ENCODE measurements at places on chromosomes 4 and X.
A peak's percentile ranks its signal among the peaks of the same experiment; 100 is the strongest.

DNA sequence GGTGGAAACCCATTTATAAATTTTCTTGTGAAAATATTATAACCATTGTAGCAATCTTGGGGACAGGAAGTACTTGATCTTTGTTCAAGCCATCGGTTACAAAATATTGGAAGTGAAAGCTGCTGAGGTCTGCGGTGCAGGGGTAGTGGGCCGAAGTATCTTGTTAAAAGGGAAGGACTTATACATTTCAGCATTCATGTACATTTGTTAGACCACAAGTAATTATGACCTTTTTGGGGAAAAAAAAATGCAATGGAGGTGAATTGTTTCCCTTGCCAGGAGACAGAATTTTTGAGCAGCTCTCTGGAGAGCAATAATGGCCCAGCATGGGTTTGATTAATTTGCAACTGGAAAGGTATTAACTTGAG lies 121.3 kb downstream of the EGF start:
- no peak for DNase-seq

- DNase-seq = no peak
Observed at GRCh38 chr4:152278505-152279233, 257.2 kb downstream of the FBXW7 start.

- DNase-seq = no peak
Observed at GRCh38 chr4:83413676-83414075, 41.9 kb downstream of the HELQ start.

- DNase-seq = no peak
Observed at GRCh38 chr4:124686279-124686678, 26.3 kb downstream of the ANKRD50 start.

DNA sequence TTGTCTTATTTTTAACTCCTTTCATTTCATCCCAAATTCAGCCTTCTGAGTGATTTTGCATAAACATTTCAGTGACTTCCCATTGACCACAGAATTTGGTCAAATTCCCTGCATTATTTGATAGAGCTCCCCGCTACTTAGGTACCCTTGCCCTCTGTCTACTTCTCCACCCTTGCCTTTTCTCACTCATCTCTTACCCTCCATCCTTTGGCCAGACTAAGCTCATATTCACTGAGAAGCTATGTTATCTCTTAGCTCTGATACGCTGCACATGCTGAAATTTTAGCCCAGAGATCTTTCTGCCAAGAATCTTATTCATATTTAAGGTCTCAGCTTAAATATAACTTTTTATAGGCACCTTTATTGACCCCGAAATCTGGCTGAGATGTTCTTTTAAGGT lies 1031.9 kb downstream of the ADGRL3 start:
- no peak for DNase-seq

- no peak for DNase-seq
Observed at GRCh38 chr4:36758312-36759178, 477.1 kb downstream of the DTHD1 start.

DNA sequence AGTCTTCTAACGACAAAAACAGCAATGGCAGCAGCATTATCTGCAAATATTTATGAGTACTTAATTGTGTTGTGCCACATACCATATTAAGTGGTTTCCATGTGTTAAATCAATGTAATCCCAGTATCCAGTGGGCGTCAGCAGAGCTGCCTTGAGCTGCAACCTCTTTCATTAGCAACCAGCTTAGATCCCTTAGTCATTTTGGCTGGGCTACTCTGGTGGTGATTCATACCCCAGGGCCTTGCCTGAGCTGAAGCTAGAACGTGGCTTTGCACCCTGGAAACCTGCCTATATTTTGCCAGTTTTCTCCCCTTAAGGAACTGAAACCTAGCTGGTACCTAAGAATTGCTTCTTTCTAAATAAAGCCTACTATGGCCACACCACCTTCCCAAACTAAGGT lies 474.3 kb upstream of the FTHL17 start:
- no peak for DNase-seq

- no peak for DNase-seq
Observed at GRCh38 chr4:52864793-52865192, 2.7 kb downstream of the RASL11B start.

- DNase-seq = no peak
Observed at GRCh38 chrX:136689436-136689835, 41.5 kb downstream of the CD40LG start.

DNA sequence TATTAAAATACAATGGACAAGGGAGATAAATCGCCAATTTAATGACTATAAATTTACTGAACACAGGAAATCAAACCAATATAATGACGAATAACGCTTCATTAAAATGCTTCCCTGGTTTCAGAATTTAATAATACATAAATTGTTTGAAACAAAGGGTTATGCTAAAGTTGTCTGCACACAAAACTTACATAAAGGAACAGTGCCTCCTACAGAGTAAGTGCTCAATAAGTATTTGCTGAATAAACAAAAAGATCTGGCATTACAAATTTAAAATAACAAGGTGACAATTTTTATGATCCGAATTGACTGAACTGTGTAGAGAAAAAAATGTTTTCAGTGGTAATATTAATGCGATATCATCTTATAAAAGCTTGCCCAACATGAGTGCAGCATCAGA lies 69.6 kb downstream of the NOCT start:
- no peak for DNase-seq

DNA sequence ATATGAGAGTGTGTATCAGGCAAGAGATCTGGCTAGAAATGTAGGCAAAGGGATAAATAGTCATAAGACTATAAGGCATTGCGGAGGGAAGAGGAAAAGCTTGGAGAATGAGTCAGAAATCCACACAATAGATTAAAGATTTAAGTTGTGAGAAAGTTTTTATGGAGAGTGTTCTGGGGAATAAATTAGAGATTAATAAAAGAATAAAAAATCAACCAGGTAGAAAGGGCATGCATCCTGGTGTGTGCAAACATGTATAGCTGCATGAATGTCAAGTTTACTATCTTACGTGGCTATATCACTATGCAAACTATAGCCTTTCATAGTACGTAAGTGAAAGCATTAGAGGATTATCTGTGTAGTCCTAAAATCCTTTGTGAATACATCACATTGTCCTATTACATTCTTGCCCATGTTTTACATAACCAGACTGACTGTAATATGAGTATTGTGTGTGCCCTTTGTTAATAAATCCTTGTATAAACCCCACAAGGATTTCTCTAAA lies 36.9 kb downstream of the SNCA start:
- DNase-seq = no peak

DNA sequence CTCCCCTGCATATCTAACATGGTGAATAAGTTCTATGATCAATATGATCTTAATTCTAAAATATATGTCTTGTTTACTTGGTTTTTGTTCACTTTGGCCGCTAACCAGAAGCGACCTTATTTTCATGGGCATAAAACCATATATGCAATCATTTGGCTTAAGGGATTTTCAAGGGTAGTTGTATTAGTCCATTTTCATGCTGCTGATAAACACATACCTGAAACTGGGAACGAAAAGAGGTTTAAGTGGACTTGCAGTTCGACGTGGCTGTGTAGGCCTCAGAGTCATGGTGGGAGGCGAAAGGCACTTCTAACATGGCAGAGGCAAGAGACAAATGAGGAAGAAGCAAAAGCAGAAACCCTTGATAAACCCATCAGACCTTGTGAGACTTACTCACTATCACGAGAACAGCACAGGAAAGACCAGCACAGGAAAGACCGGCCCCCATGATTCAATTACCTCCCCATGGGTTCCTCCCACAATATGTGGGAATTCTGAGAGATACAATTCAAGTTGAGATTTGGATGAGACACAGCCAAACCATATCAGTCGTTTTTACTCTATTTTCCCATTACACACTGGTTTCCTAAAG lies 114.3 kb upstream of the CPEB2 start:
- no peak for DNase-seq

DNA sequence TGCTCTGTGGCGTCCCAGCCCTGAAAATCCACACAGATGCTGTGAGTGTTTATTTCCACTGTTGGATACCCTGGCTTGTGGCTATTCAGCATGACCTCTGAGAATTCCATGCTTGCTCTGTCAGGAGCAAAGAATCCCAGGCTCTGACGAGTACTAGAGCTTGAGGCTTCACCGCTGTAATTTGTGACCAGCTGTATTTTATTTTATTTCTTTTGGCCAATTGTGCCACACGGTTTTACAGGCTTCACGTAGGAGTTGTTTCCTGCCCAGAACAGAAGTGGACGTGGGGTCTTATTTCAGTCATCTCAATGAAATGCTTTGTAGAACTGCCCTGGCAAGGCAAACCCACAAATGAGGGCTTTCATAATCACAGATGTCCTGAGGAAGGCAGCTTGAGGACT lies 69.4 kb upstream of the CLDN34 start:
- no peak for DNase-seq

DNA sequence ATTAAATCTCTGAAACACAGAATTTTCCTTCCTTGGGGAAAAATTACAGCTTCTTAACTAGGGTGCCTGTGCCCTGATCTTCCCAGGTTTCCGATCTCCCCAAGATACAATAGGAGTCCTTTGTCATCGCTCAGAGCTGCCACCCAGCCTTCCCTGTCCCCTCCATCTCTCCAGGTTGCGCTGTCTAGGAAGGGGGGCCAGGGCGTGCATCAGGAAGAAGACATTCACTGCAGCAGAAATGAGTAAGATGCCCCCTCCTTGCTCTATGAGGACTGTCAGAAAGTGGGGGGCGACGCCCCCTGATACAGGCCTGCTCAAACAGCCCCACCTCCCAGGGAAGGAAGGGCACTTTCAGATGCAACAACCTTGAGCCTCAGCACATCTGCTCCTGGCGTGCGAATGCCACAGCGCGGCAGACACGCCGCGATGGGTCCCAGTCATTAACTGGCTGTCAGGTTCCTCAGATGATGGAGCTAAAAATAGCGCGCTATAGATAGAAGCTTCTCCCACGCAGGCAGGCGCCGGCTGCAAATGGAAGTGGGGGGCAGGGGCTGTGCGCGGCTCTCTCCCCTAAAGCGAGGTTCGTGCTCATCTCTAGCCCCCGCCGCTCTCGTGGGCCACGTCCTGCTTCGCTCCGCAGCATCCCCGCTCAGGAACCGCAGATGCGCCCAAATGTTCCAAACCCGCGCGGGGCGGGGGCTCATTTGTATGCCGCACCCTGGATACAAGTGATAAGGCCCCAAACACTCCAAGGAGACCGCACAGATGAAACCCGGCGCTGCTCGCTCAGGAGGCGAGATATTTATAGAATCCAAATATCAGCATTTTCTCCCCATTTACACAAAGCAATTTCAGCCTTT lies 57.6 kb upstream of the LGI2 start:
- peak; percentile 20 for DNase-seq

- no peak for DNase-seq
Observed at GRCh38 chrX:149829751-149830191, 48.0 kb downstream of the MAGEA9 start.

DNA sequence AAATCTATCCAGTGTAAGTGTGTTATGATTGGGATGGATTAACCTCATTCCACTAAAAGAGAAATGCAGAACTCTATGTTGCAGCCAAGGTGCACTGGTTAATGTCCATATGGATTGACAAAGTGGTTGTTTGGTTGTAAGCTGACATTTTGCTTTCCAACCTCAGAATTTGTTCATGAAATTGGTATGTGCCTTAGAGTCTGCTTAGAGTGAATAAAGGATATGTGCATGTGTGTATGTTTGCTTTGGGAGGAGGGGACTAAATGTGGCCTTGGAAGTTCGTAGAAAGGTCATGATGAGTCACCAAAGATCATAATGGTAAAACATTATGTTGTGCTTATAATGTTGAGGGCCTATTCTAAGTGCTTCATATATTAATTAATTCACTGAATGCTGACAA lies 44.1 kb upstream of the MBNL3 start:
- DNase-seq = no peak

DNA sequence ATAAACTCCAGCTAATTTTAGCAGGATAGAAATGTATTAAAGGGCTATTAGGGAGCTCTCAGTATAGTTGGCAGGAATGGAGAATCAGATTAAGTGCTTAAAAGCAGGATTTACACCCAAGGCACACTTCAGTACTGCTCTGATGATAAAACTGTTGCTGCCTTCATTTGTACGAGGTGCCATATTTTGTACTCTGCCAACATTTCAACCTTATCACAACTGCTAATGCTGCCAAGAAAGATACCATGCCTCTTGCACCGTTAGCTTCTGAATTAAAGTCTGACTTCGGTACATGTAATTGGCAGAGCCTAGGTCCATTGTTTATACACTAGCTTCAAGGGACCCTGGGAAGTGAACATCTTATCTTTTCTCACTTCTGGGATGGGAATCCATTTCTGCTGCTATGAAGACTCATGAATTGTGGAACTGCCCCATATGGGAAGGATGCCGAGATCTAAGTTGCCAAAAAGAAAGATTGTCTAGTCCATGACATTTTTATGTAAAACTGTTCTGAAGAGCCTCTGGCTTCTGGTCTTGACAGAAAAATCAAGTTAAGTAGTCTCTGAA lies 624.0 kb upstream of the IGFBP7 start:
- no peak for DNase-seq

GRCh38 chr4:21901281-21901680 lies 47.3 kb downstream of the KCNIP4 start:
- no peak for DNase-seq

DNA sequence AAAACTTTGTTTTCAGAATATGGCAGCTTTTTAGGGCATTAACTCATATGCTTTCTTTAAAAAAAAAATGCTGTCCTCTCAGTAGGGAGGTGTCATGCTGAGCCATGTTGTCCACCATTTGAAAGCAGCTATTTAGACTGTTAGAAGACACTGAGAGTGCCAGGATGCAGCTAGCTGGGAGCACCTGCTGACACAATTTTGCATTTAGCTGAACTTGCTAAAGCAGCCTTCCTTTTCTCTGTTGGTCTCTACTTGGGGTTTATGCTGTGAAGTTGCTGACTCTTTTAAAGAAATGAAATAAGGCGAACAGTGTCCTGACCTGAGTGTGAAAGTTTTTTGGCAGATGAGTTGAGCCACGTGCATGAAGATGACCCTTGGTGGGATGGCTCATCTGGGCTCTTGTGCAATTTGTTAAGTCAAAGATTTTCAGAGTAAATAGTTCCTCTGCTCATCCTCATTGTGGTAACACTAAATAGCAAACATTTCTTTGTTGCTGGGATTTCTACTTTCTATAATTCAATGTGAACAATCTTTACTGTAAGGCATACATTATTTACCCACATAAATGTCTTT lies 64.5 kb downstream of the CDS1 start:
- no peak for DNase-seq

DNA sequence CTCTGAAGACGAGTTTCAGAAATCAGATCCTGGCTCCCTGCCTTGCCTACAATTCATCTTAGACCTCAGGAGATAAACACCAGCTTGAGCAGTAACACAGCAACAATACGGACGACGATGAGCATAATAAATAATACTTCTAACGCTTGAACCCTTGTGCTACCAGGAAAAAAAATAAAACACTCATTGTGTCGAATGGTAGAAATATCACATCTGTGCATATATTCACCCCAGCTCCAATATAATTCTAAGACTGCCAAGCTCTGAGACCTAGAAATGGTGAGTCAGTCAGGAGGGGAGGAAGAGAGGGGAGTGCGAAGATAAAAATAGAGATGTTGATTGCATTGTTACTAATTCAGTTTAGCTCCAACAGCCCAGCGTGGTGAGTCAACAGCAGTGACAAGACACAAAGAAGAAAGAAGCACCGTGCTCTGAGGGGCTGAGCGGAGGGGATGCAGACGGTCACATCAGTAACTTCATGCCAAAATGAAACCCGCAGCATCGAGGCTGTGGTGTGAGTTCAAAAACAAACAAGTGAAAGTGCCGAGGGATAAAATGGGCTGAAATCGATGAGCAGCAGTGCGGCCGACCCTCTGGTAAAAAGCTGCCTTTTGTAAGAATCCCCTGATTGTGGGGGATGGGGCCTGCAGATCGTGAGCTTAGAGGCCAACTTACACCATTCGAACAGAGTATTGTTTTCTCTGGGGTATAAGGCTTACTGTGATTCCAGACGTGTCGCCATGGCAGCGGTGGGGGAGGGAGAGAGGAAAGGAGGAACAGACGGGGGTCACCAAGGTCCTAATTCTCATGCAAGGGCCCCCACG lies 150.4 kb downstream of the MGST2 start:
- DNase-seq = no peak

- no peak for DNase-seq
Observed at GRCh38 chr4:40924096-40924792, 174.5 kb downstream of the NSUN7 start.

All from NCI-H2171 (cell line).